ENCODE measurements at places on chromosomes 7 and 10.
A peak's percentile ranks its signal among the peaks of the same experiment; 100 is the strongest.

- no peak for DNase-seq
These were observed 257.7 kb upstream of the GLI3 start for GRCh38 chr7:42494736-42495135.

DNA sequence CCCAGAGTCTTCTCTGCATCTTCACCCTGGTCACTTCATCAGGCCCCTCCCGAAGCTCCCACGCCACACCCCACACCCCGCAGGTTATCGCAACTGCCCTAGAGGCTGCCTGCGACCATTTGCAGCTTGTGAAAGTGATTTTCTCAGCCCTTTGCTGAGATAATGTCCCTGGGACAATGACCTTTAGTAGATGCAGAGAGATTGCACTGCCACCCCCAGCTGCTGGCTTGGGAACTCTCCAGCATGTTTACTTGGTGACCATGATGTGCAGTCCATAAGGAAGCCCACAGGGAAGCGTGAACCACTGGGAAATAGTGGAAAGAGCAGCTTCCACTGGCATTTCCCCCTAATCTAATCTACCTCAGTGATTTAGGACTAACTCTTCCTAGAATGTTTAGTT, 97.3 kb downstream of the WNT2 start:
- DNase-seq: no peak

DNA sequence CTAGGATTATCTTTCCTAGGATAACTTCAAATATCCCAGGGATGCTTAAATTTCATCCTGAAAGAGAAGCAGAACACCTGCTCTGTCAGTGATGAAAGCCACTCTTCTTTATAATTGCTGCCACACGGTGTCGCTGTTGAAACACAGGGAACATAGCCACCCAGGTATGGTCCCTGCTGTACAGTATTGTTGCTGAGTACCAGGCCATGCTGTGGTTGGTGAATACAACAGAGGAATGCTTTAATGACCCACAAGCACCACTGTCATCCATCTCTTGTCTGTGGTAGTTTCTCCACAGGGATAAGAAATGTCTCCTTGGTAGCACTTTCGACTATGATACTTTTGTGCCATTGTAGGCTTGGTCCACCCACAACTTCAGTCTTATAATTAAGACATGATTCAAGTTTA, 70.6 kb upstream of the STARD3NL start:
- DNase-seq: peak; percentile 51

DNA sequence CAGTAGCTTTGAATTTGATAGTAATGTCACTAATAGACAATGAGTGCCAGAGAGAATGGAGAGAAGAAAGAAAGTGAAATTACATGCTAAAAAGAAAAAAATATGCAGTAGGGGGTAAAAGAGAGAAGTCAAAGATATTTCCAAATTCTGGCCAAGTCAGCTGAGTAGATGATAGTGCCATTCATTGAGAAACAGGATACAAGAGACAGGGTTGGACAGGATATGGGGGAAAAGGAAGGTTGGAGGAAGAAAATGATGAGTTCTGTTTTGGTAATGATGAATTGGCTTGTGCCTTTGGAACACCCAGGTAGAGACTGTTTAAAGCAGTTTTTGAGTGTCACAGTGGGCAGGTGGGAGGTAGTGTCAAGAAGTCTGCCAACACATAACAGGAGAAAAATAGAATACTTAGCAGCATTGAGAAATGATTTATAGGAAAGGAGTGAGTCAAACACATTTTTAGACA, 78.3 kb downstream of the LRRC17 start:
- no peak for DNase-seq

DNA sequence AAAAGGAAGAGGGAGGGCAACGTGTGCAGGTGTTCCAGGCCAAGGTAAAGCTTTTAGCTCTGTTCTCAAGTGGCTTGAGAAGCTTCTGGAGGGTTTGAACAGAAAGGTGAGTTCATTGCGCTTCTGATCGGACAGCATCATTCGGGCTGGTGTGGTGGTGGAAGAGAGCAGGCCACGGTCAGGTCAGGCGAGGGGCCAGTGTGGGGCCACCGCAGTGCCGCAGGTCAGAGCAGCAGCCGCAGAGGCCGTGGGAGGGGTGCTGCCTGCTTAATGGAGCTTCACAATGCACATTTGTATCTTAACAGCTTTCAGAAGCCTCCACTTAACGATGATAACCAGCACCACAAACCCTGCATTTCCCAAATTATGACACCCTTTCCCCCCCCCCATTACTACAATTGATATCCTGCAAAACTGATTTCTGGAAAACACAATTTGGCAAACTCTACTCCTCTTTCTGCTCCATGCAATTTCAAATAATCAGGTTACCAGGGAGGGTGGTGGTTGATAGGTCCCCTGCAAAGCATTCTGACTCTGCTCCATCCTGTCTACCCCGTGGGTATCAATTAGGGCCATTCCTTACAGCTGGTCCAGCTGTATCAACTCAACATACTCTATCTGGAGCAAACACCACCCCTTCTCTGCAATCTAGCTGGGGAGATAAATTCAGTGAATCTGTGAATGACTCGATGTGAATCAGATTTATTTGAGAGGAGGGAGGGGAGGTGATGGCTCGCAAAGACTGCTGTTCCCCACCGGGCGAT, 162.9 kb downstream of the ACTR3B start:
- DNase-seq: no peak

- no peak for DNase-seq
These were observed 202.1 kb upstream of the NPVF start for GRCh38 chr7:25430200-25430931.

DNA sequence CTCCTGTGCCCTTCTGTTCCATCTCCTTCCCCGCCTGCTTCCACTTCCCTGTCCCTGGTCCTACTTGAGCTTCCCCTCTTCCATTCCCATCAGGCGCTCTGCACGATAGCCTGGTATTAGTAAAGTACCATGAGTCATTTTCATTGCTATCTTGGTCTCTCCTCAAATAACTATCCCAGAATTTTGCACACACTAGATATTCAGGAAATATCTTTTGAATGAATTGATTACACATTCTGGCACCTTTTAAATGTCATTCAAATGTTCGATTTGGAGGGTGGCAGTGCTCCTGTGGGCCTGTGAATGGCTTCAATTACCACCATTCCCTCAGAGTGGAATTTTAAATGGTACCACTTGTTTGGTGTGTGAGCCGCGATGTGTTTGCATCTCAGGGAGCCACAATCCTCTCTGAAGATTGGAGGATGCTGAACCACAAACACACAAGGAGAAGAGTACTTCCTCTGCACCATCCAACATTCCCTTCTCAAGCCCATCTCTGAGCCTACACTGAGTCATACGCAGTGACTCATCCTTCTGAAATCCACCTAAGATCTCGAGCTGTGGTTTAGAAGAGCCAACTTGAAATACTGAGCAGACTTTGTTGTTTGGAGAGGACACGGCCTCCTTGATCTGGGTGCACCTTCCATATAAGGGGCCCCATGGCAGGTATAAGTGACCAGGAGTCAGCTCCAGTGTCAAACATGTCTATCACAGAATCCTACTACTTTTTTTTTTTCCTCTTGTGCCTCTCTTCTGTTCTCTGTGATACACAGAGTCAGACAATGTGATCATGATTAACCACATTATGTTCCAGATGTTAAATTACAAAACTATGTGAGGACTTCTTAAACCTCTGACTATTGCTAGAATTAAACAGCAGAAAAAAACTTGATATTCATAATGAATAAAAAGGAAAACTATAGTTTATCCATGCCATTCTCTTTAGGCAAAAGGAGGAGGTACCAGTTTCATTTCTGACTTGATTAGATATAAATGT, 81.9 kb downstream of the BMPER start:
- no peak for DNase-seq

- DNase-seq: no peak
These were observed 14.2 kb downstream of the UCMA start for GRCh38 chr10:13219685-13220670.

DNA sequence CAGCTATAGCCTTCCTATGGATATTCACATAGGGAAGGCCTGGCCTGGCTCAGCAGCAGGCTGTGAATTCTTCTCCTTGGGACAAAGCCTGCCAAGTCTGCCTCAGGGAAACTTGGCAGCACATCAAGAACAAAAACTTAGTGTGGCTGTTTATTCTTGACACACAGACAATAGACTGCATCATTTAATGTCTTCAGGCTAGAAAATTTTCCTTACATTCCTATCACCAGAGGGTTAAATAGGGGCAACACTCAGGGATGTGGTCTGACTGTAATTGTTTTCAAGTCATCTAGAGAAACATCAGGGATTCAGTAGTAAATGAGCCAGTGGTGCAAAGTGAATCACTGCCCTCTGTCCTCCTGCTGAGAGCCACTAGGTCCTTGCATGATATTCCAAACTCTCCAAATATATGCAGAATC, 137.3 kb downstream of the SEMA3C start:
- DNase-seq: no peak

DNA sequence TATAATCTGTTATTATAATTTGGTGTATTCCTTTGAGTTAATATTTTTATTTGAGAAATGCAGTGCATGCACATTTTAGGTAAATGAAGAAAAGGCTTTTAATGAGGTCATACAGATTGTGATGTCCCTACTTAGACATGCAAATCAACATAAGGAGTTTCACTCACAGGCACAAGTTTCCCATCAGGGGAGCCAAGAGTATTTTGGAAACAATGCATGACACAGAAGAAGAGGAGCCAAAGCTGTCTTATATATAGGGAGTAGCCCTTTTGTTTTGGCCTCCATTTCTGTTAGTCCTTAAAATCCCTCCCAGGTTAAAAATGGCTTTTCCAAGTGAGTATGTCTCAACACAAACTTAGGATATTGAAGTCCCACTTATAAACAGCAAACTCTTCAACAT, 703.4 kb upstream of the ANKRD30A start:
- DNase-seq: no peak

GRCh38 chr7:153022475-153023193, 263.1 kb downstream of the ACTR3B start:
- DNase-seq: no peak

DNA sequence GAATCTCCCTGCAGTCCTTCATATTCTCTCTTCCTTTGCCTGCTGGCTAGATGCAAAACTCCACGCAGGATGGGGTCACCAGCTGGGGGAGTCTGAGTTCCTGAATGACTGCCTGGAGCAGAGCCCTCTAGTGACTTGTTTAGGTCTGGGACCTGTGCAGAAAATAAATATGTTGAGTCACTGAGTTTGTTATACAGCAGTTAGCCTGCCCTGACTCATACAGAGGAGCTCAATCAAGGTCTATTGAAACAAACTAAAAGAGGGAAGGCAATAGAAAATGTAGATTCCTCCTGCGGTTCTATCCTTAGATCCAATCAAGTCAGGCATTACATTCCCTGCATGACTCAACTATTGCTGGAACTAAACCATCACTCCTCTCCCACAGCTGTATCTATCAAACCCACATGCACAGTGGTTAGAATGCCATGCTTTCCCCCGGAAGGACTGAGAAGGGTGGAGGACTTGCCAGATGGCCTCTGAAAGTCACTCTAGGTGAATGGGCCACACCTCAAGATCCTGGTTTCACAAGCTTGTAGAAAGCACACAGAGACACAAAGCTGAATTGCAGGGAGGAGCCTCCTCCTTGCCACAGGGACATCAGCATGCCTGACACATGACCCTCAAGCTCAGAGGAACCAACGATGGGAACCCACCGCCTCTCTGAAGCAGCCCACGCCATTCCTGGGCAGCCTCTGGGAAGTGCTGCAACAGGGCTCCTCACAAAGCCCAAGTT, 73.9 kb downstream of the SH3PXD2A start:
- no peak for DNase-seq

DNA sequence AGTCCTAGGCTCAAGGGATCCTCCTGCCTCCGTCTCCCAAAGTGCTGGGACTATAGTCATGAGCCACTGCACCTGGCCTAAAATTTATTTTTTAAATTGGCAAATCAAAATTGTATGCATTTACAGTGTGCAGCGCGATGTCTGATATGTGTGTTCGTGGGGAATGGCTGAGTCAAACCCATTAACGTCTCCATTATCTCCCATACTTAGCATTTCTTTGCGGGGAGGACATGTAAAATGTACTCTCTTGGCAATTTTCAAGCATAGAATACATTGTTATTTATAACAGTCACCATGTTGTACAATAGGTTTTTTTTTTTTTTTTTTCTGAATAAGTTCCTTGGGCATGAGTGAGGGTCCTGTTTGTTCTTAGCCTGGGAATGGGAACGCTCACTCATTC, 3.8 kb downstream of the TMEM184A start:
- no peak for DNase-seq

DNA sequence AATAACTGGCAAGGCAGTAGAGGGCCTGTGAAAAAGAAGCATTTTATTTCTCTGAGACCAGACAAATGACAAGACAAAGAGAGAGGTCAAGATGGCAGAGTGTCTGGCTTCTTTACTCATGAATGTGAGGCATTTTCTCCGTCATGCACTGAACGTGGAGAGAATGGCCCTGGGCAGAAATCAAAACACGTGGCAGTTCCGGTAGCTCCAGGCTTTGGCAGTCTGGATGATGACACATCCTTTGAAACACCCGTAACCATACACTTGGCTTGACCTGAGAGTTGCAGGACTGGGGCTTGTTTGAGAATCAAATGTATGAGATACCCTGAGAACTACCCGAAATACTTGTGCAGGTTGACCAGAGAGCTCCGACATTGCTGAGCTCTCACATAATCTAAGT, 537.6 kb downstream of the ACTR3B start:
- DNase-seq: no peak

GRCh38 chr7:26863518-26864308, 677 bp downstream of the SKAP2 start:
- peak; percentile 49 for DNase-seq

DNA sequence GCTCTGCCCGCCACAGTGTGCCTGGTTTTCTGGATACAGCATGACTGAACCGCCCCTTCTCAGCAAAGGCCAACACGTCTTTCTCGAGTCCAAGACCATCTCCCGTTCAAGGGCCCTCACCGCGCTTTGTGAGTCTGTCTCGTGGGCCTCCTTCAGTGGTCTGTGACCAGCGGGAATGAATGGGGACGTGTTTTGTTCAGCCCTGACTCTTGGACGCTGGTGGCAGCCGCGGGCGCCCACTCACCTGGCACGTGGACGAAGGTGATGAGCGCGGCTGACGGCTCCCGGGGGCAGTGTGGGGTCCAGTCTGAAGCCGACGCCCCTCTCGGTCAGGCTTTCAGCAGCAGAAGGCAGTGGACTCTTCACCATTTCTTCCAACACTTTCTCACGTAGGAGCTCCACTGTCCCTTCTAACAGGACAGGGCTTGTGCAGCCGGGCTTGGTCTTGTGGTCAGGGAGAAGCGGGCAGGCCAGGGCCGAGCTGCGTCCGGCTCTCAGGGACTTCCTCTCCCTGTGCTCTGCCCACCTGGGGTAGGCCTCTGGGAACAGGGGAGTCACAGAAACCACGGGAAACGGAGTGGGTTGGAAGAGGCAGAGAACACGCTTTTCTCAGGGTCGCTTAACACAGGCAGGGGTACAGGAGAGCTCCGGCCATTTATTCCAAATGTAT, 30.4 kb downstream of the AMZ1 start:
- no peak for DNase-seq

- no peak for DNase-seq
These were observed 17.5 kb upstream of the TSGA13 start for GRCh38 chr7:130703851-130704250.

Measured in NCI-H774 (cell line).